ENCODE measurements at places on chromosomes 1 and 21. TPM values are rescaled to one million over a fixed set of nuclear protein-coding genes. Genes with fewer than 3 reads are reported as not detected.

The PGLYRP3 gene
- not detected for total RNA-seq

GRCh38 chr1:213041443-213041842 is 9.6 kb upstream of the RPS6KC1 start:
- DNase-seq = no peak

The MIA3 gene
- total RNA-seq = 69.1 TPM

The RORC gene
- 16.4 TPM for total RNA-seq

- DNase-seq = no peak
These were observed 27.2 kb downstream of the IRF2BP2 start for GRCh38 chr1:234582681-234583301.

All from upper lobe of right lung (tissue), 1 donor.